ENCODE measurements at places on chromosomes 2 and 18. TPM values are rescaled to one million over a fixed set of nuclear protein-coding genes. Genes with fewer than 3 reads are reported as not detected.

DNA sequence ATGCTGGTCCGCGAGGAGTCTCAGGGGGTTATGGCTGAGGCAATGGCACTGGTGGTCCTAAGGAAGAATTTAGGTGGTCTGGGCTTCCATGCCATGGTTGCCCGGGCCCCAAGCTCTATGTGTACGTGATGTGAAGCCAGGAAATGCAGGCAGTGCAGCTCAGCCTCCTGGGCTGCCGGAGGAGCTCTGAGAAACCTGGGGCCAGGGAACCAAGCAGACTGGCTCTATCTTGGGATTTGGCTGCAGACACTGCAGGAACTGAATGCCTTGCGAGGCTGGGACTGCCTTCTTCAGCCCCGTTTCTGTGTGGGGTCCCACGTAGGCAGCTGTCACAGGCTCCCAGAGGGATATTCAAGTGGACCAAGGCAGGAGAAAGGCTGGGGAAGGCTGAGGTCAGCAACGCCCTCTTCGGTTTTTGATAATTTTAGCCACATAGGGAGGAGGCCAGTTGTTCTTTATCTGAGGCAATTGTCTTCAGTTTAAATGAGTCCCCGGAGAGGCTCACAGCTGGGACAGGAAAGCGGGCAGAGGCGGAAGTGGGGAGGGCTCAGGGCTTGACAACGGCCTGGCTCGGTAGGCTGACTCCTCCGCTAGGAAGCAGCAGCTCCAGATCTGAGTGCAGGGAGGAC is 77.7 kb downstream of the RHOB start:
- no peak for DNase-seq

DNA sequence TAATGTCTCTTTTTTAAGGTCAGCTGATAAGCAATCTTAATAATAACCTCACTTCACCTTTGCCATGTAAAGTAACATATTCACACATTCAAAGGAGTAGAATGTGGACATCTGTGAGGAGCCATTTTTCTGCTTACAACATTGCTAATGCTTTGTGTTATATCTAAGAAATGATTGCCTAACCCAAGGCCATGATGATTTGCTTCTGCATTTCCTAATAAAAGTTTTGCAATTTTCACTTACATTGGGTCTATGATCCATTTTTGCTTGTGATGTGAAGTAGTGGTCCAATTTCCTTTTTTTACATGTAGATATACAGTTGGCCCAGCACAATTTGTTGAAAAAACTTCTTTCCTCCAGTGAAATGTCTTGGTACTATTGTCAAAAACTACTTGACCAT is 22.0 kb downstream of the RELCH start:
- no peak for DNase-seq

Gene GDF7
- 0.45 TPM for total RNA-seq

Gene PARD6G
- total RNA-seq = 1.8 TPM

DNA sequence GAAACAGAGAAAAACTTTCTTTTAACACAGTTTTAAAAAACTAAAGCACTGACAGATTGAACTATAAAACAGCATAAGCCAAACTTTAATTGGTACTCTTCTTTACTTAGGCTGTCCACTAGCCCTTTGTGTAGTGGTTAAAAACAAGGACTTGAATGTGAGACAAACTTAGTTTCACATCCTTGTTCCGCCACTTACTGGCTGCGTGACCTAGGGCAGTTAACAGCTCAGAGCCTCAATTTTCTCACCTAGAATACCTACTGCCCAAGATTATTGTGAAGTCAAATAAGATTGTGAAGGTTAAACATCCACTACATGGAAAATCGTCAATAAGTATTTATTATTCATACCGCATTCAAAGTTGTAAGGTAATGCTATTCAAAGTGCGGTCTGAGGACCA is 2.0 kb downstream of the WDR35 start:
- no peak for DNase-seq

GRCh38 chr2:6788614-6789013 is 77.1 kb downstream of the CMPK2 start:
- no peak for DNase-seq

DNA sequence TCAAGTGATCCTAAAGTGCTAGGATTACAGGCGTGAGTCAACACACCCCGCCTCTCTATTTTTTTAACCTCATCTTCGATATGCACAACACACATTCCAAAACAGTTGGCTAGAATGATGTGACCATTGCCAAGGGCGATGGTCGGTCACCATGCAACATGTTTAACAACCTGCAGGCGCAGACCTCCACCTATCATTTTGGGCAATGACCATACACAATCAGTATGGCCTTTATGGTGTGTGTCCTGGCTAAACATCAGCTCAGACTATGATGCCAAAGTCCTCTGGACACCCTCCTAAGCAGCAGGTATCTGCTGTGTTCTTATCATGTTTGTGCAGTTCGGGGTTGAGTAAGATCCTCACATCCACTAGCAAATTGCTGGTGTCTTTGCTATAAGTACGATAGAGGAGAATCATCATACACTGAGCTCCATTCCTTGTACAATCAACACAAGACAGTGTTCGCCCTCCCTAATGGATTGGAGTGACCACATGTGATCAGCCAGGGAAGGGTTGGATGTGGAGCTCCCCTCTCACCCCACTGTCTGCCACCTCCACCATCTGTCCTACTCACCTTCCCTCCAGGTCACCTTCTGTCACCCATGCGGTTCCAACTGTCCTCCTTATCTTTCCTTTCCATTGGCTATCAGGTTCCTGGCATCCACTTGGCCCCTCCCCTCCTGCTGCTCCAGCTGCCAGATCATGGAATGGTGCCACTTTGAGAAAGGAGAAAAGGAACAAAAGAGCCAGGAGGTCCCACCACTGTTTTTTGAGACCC is 7.9 kb upstream of the RNF152 start:
- no peak for DNase-seq

- no peak for DNase-seq
Observed at GRCh38 chr2:101367508-101367907, 19.8 kb downstream of the CREG2 start.

Gene SPP2
- total RNA-seq = not detected

DNA sequence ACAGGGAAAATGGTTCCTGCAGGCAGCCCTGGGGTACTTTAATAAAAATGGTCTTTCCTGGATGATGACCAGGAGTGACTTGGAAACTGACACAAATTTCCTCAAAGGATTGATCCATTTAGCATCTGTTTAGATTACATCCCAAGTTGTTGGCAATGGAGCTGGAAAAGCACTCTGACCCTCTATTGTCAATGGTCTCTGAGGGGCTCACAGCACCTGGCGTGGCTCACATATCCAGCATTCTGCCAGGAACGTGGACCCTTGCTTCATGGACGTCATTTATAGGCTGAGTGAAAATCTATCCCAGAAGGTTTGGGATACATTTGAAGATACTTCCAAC is 43.8 kb downstream of the SERTAD2 start:
- DNase-seq = no peak

- peak; percentile 45 for DNase-seq
Observed at GRCh38 chr2:29920130-29920577, 1.2 kb downstream of the ALK start.

Gene SULT1C4
- total RNA-seq = not detected

Gene CLIP4
- total RNA-seq = 69.6 TPM

- DNase-seq = no peak
Observed at GRCh38 chr2:31081492-31081891, 56.7 kb downstream of the GALNT14 start.

Gene NOL4
- total RNA-seq = not detected

- DNase-seq = no peak
Observed at GRCh38 chr2:228268756-228269155, 87.3 kb upstream of the SPHKAP start.

Gene STARD6
- total RNA-seq = not detected

DNA sequence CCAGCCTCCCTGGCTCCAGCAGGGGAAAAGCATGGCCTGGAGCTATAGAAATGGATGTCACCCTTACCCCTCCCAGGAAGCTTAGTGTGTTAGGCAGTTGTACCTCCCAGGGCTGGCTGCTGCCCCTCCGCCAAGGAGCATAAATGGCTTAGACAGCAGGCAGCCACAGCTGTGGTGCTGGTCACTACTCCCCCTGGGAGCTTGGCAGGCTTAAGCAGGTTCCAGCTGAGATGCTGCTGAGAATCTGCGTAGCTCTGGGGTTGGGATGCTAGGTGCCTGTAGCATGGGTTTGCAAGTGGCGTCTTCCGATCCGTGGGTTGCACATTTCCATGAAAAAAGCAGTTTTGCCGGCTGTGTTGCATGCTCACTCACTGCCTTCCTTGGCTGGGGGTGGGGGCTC is 369.7 kb downstream of the CTNNA2 start:
- DNase-seq = no peak

Gene DOK1
- total RNA-seq = 7.5 TPM

DNA sequence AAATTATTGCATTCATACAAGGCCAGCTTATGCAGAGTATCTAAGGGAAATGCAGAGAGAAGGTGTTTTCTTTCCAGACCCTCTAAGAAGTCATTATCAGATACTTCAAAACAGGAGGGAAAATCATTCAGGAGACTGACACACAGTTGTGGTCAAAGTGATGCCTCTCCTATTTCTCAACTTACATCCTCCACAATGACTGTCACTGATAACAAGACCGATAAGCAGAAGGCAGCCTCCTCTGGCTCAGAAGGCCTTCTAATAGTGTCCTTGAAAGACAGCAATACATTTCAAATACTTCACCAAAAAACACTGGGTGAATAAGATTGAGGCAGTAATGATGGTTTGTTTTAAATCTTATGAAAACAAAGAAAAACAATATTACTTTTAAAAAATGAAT is 199.7 kb downstream of the PIEZO2 start:
- no peak for DNase-seq

Gene DQX1
- 14.0 TPM for total RNA-seq

- no peak for DNase-seq
Observed at GRCh38 chr18:36158266-36158867, 28.7 kb downstream of the ELP2 start.

Gene NXPH2
- not detected for total RNA-seq

- no peak for DNase-seq
Observed at GRCh38 chr18:13672657-13673056, 53.7 kb downstream of the FAM210A start.

DNA sequence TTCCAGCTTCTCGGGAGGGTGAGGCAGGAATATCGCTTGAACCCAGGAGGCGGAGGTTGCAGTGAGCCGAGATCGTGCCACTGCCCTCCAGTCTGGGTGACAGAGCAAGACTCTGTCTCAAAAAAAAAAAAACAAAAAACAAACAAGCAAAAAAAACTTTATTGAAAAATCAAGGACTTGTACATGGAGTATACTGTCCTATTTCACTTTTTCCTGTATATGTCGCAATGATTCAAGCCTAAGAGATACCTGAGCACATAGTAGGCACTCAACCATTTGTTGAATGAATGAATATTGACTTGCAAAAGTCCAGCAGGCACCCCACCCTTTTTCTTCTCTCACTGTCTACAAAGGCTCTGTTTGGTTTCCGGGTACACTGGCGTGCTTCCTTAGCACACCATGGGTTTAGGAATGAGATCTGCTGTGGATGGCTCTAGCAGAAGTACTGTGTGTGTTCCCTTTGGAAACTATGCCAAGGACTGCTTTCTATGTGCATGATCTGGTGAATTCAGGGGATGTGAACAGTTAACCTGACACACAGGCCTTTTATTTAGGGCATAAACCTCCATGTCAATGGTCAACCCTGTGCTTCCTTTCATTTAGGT is 6.1 kb downstream of the APCDD1 start:
- no peak for DNase-seq

Data from stomach (tissue), 19 donors.